ENCODE measurements at places on chromosomes 3 and 15.

DNA sequence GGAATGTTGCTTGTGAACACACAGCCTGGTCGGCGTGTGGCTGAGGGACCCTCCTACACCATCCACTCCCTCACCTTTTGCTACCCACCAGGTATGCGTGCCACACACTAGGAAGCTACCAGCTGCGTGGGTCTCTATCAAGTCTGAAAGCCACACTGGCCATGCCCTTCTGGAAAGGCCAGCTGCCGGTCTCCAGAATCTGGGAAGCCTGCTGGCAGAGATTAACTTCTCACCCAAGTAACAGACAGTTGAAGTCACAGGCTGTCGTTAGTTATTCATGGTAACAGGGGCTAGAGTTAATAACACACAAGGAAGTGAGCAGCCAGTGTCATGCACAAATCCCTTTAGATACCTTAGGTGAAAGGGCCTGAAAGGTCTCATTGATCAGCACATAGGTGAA is 48.1 kb downstream of the SUSD5 start:
- no peak for DNase-seq

- DNase-seq: no peak
Measured at GRCh38 chr15:80804970-80805495, 25.9 kb downstream of the CEMIP start.

DNA sequence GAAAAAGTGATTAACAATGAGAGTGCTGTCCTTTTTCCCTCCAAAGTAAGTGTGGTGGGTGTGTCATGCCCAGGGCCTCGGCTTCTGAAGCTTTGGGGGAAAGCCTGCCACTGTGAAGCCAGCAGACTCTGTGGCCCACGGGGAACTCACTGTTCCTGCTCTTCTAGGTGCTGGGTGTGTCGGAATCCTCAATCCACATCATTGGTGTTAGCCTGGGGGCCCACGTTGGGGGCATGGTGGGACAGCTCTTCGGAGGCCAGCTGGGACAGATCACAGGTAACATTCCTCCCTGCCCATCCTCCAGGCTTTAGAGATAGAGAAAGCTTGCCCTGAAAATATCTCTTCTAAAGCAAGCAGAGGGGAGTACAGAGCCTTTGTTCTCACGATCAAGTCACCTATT is 11.6 kb downstream of the PLA1A start:
- DNase-seq: no peak

DNA sequence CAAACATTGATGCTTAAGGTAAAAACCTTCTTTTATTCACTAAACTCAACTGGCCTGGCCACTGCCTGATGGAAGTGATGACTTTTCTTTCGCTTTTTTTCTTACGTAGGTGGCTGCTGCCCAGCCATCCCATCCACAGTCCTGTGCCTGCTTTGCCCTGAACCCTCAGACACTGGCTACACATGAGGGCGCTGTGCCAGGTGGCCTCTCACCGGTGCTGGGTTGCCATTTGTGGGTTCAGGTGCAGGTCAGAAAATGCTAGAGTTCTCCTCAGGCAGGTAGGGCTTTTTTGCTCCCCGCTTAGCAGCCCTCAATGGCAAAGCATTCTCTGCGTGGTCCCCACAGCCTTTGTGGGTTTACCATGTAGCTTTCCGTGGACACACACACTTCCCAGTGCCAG is 88.3 kb upstream of the PRR23E start:
- no peak for DNase-seq

- no peak for DNase-seq
Measured at GRCh38 chr3:138371070-138371965, 22.9 kb downstream of the MRAS start.

GRCh38 chr3:12993517-12994356 is 79.5 kb downstream of the IQSEC1 start:
- DNase-seq: peak; percentile 56

- peak; percentile 58 for DNase-seq
Measured at GRCh38 chr15:77804210-77804609, 171.5 kb upstream of the LINGO1 start.

DNA sequence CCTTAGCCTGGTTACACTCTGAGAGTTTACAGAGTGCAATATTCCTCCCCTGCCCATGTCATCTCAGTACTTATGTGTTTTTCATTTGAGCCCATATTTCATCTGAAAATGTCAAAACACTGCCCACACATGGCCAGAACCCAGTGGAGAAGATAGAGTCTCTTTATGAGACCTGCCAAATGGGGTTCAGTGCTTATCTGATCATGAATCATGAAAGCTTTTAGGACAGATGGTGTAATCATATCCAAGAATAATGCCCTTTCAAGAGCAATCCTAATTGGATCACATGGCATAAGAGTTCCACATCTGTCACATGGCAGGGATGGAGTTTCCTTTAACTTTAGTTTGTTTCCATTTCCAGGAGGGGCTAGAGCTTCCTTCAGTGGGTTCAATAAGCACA is 77.2 kb upstream of the AGBL1 start:
- DNase-seq: no peak

- no peak for DNase-seq
Measured at GRCh38 chr3:56884387-56884786, 82.6 kb upstream of the ARHGEF3 start.

DNA sequence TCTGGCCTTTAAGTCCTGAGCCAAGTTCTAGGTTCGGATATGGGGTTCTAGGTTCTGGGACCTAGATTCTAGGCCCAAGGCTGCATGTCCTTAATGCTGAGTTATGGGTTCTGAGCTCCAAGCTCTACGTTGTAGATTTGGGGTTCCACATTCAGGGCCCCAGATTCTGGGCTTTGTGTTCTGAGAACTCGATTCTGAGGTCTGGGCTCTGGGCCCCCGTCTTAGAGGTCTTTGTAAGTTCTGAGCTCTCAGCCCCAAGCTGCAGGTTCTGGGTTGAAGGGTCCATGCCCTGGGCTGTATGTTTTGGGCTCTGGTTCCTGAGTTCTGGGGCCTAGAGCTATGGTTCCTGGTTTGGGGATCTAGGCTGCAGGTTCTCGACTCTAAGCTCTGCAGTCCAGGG is 10.0 kb upstream of the DNAJB8 start:
- DNase-seq: peak; percentile 13

- no peak for DNase-seq
Measured at GRCh38 chr15:50168783-50169411, 13.1 kb upstream of the SLC27A2 start.
